ENCODE measurements at places on chromosomes 5 and 9. TPM values are rescaled to one million over a fixed set of nuclear protein-coding genes. Genes with fewer than 3 reads are reported as not detected.
A peak's percentile ranks its signal among the peaks of the same experiment; 100 is the strongest.

DNA sequence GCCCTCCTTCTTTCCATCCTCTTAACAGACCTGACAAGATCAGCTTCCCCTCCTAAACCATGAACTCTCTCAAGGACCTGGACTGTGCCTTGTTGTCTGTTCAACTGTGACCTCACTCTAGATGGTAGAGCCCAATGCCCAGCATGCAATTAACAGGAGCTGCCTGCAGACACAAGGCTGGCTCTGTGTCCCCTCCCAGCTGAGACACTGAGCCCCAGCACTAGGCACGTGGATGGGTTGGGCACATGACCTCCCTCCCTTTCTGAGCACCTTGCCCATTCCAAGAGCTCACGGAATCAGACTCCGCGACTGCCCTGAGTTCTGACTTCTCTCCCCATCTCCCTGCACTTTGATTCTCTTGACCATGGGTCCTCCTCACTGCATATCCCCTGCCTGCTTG, 93.5 kb upstream of the LRRTM2 start:
- H3K4me3 ChIP-seq = no peak overlapping the region
- H3K4me1 ChIP-seq = peaks cover 23% of the 10 kb centered on the region
- no peaks in the 10 kb centered on the region for H3K36me3 ChIP-seq
- no peak for DNase-seq

DNA sequence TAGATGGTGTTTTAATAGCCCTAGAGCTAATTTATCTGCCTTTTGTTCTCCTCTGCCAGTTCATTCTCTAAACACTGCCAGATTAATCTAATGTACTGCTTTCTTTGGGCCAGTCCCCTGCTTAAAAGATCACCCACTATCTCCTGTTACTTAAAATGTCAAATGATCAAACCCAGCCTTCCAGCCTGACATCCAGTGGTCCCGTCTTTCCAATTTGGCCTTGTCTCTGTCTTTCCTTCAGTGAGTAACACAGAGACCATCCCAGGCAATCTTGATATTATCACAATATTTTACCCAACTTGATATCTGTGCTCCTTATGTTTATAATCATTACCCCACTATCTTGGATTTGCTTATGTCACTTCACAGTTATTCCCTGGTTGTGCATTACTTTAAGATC, 12.0 kb downstream of the PRR16 start:
- no peak overlapping the region for H3K27ac ChIP-seq
- no peaks in the 10 kb centered on the region for H3K36me3 ChIP-seq
- DNase-seq = no peak
- H3K27me3 ChIP-seq = no peaks in the 10 kb centered on the region
- no peak overlapping the region for H3K4me3 ChIP-seq

DNA sequence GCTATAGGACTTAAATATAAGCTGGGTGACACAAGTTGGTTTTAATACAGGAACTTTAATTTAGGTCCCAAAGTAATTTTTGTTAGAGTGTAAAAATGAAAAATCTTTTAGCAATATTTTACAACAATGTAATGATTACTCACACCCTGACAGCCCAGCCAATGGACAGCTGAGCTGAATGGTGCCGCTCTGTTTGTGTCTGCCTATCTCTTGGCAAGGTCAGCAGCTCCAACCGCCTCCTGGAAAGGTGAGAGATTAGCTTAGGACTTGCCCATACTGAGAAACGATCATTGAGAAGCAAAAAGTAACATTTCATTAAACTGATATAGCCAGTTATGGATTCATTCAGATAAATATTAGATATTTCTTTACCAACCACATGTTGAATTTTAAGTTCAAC, 463.6 kb upstream of the CD180 start:
- H3K27ac ChIP-seq = no peak overlapping the region
- no peak overlapping the region for H3K4me3 ChIP-seq
- no peaks in the 10 kb centered on the region for H3K36me3 ChIP-seq
- DNase-seq = no peak
- no peaks in the 10 kb centered on the region for H3K27me3 ChIP-seq
- H3K4me1 ChIP-seq = no peaks in the 10 kb centered on the region

DNA sequence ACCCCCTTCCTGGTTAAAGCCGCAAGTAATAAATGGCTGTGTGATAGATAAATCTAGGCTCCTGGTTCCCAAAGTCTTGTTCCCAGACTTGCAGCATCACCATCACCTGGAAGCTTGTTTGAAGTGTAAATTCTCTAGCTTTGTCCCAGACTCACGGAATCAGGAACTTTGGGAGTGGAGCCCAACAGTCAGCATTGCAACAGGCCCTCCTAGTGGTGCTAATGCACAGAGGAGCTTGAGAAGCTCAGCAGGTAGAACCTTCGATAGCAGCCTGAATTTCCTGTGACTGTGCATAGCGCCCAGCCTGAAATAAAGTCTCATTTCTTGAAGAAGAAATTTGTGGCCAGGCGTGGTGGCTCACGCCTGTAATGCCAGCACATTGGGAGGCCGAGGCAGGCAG, 30.3 kb upstream of the MELK start:
- H3K4me1 ChIP-seq = no peaks in the 10 kb centered on the region
- DNase-seq = peak; percentile 75
- no peaks in the 10 kb centered on the region for H3K27me3 ChIP-seq
- H3K27ac ChIP-seq = no peak overlapping the region
- H3K36me3 ChIP-seq = no peaks in the 10 kb centered on the region

- H3K36me3 ChIP-seq = no peaks in the 10 kb centered on the region
- no peaks in the 10 kb centered on the region for H3K27me3 ChIP-seq
- no peak for DNase-seq
These were observed 273.0 kb upstream of the IRX1 start for GRCh38 chr5:3322642-3323041.

- DNase-seq = no peak
- H3K4me3 ChIP-seq = no peak overlapping the region
- H3K36me3 ChIP-seq = no peaks in the 10 kb centered on the region
These were observed 33.7 kb upstream of the ITGA1 start for GRCh38 chr5:52754051-52754450.

GRCh38 chr9:121613009-121613752, 38.3 kb upstream of the DAB2IP start:
- peaks cover 3% of the 10 kb centered on the region for H3K4me1 ChIP-seq
- H3K27ac ChIP-seq = no peak overlapping the region
- no peak for DNase-seq
- no peaks in the 10 kb centered on the region for H3K27me3 ChIP-seq
- H3K36me3 ChIP-seq = no peaks in the 10 kb centered on the region

GRCh38 chr5:174221436-174221835, 175.9 kb downstream of the NSG2 start:
- peaks cover 2% of the 10 kb centered on the region for H3K4me1 ChIP-seq
- H3K36me3 ChIP-seq = no peaks in the 10 kb centered on the region
- no peak for DNase-seq
- H3K4me3 ChIP-seq = no peak overlapping the region

DNA sequence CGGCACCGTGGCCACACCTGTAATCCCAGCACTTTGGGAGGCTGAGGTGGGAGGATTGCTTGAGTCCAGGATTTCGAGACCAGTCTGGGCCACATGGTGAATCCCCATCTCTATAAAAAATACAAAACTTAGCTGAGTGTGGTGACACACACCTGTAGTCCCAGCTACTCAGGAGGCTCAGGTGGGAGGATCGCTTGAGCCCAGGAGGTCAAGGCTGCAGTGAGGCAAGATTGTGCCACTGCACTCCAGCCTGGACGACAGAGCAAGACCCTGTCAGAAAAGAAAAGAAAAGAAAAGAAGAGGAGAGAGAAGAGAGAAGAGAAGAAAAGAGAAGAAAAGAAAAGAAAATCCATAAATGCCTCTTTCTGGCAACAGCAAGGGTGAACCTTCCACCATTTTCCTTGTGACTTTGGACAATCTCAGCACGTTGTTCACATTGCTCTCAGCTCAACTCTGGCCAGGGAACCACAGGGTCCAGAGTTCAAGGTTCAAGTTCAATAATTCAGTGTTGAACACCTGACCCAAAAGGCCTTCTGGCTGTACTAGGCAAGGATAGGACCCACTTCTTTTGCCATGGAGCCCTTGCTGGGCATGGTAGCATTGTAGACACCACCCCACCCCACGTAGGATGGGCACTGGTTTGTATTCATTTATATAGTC, 14.6 kb upstream of the DUSP1 start:
- H3K27me3 ChIP-seq = no peaks in the 10 kb centered on the region
- DNase-seq = no peak
- H3K36me3 ChIP-seq = no peaks in the 10 kb centered on the region
- peaks cover 15% of the 10 kb centered on the region for H3K4me1 ChIP-seq
- H3K4me3 ChIP-seq = no peak overlapping the region
- no peak overlapping the region for H3K27ac ChIP-seq

- no peak overlapping the region for H3K27ac ChIP-seq
- no peaks in the 10 kb centered on the region for H3K4me1 ChIP-seq
- H3K4me3 ChIP-seq = no peak overlapping the region
- no peaks in the 10 kb centered on the region for H3K36me3 ChIP-seq
- DNase-seq = no peak
These were observed 4.9 kb upstream of the LRRC14B start for GRCh38 chr5:186091-187041.

The TNC gene
- total RNA-seq = 135 TPM

- peak; percentile 65 for DNase-seq
- H3K27ac ChIP-seq = peak overlapping the region; percentile 56
- H3K4me3 ChIP-seq = no peak overlapping the region
- H3K36me3 ChIP-seq = no peaks in the 10 kb centered on the region
- H3K4me1 ChIP-seq = no peaks in the 10 kb centered on the region
- no peaks in the 10 kb centered on the region for H3K27me3 ChIP-seq
These were observed 26.9 kb downstream of the CSNK1G3 start for GRCh38 chr5:123538670-123539459.

Data from endodermal cell (in vitro differentiated cells).